ENCODE measurements at places on chromosomes 5 and 9. TPM values are rescaled to one million over a fixed set of nuclear protein-coding genes. Genes with fewer than 3 reads are reported as not detected.
A peak's percentile ranks its signal among the peaks of the same experiment; 100 is the strongest.

GRCh38 chr5:75660678-75661465, 49.6 kb downstream of the ANKDD1B start:
- H3K27ac ChIP-seq: no peak overlapping the region
- peak; percentile 44 for DNase-seq
- H3K27me3 ChIP-seq: peaks cover 4% of the 10 kb centered on the region
- H3K4me1 ChIP-seq: peaks cover 4% of the 10 kb centered on the region

DNA sequence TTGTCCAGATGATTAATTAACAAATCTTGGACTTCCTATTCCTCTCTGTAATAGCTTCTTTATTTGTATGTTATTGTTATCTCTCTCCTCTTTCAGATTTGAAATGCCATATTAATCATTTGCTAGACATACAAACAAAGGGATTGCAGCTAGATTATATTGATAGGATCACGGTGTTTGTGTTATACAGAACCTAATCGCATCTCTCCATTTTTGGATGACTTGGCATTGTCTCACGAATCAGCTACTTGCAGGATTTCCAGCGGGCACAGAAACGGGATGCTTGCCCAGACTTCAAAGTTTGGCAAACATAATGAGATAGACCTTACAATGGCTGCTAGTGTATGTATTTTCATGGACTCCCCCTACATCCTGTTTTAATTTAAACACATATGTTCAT, 368.1 kb downstream of the TLE4 start:
- H3K27ac ChIP-seq: no peak overlapping the region
- H3K36me3 ChIP-seq: no peaks in the 10 kb centered on the region
- DNase-seq: no peak
- no peak overlapping the region for H3K4me3 ChIP-seq
- H3K4me1 ChIP-seq: no peaks in the 10 kb centered on the region

DNA sequence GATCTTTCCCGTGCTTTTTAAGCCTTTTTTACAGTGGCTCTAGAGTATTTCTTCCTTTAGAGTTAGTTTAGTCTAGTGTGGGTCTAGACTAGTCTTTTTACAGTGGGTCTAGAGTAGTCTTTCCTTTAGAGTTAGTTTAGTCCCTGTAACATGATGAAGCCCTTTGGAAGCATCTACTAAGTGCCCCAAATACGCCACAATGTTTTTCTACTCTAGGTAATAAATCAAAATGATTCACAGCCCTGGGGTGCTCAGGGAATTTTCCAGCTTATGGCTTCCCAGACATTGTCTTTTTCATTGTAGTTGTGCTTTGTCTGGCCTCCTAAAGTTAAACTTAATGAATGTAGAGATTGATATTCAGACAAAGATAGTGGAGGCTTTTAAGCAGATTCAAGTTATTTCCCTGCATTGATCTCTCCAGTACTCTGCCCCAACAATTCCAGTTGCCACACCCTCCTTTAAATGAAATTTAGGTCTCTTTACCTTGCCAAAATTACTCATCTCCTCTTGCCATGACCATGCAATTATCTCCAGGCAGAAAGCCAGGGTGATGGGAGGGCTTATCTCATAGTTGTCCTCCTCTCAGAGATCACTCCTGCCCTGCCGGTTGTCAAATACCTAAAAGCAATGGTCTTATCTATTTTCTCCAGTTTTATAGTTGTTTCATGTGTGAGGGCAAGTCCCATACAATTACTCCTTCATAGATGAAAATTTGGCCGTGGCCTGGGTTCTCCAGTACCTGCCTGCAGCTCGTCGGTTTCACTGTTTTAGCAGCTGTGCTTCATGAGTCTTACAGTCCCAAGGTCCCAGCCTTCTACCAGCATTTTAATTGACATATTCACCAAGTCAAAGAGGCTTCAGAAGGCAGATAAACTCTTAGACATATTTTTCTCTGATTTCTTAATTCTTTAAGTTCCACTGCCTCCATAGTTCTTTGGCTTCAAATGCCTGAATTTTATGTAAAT, 794.0 kb upstream of the COX7C start:
- no peaks in the 10 kb centered on the region for H3K36me3 ChIP-seq
- H3K27ac ChIP-seq: no peak overlapping the region
- no peak for DNase-seq
- no peaks in the 10 kb centered on the region for H3K27me3 ChIP-seq

GRCh38 chr5:132063090-132063911, 2.8 kb downstream of the IL3 start:
- peaks cover 62% of the 10 kb centered on the region for H3K4me1 ChIP-seq
- no peaks in the 10 kb centered on the region for H3K27me3 ChIP-seq
- H3K27ac ChIP-seq: peak overlapping the region; percentile 63
- no peak overlapping the region for H3K4me3 ChIP-seq
- peak; percentile 94 for DNase-seq
- no peaks in the 10 kb centered on the region for H3K36me3 ChIP-seq

GRCh38 chr9:88216126-88216995, 78.1 kb upstream of the SPATA31C2 start:
- no peak overlapping the region for H3K27ac ChIP-seq
- no peaks in the 10 kb centered on the region for H3K36me3 ChIP-seq
- no peak for DNase-seq
- H3K4me1 ChIP-seq: no peaks in the 10 kb centered on the region
- H3K4me3 ChIP-seq: no peak overlapping the region

DNA sequence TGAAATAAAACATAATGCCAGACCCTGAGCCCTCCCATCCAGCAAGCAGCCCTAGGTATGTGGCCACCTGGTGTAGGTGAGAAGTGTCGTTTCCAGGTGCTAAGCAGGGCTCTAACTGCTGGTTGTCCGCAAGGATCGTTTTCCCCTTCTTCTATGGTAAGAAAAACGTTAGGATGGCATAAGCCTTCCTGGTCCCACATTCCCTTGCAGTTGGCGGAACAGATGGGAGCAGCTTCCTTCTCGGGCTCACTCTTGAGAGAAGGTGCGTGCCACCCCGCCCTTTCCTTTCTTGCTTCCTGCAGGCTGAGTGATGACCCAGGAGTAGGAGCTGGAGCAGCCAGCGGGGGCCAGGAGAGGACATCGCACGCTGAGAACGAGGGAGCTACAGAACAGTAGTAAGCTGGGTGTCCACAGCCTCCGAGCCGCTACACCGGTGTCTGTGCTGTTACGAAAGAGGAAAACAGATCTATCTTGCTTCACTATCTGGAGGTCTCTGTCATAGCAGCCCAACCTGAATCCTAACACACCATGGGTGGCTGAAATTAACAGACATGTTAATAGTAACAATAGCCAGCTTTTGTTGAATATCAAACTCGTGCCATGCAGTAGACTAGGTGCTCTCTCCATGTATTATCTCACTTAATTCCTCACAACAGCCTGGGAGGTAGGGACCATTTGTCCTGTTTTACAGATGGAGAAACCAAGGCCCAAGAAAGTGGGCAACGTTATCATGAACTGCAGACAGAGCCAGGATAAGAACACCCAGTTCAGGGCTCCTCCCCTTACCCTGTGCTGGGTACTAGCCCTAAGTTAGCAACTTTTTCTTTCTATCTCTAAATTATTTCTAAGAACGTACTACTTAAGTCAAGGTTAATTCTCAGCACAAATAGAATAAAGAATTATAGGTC, 139.8 kb downstream of the COL23A1 start:
- DNase-seq: no peak
- H3K4me3 ChIP-seq: no peak overlapping the region
- H3K27ac ChIP-seq: no peak overlapping the region
- H3K36me3 ChIP-seq: no peaks in the 10 kb centered on the region
- peaks cover 3% of the 10 kb centered on the region for H3K27me3 ChIP-seq

GRCh38 chr9:89740722-89741121, 135.9 kb downstream of the GADD45G start:
- peak; percentile 79 for DNase-seq
- H3K27ac ChIP-seq: peak overlapping the region; percentile 88
- no peaks in the 10 kb centered on the region for H3K27me3 ChIP-seq
- peaks cover 75% of the 10 kb centered on the region for H3K4me1 ChIP-seq
- peaks cover 4% of the 10 kb centered on the region for H3K36me3 ChIP-seq

- peak; percentile 50 for DNase-seq
- H3K27me3 ChIP-seq: peaks cover 5% of the 10 kb centered on the region
- H3K36me3 ChIP-seq: no peaks in the 10 kb centered on the region
Observed at GRCh38 chr5:180779985-180780610, 22.5 kb downstream of the MGAT1 start.

LRRC19 gene
- not detected for total RNA-seq

TMEFF1 gene
- not detected for total RNA-seq

OTP gene
- not detected for total RNA-seq

Measured in activated CD4-positive, alpha-beta T cell treated with anti-CD3 and anti-CD28 coated beads, Interleukin-2, amount 10 ng/mL, durations not matched to agents 24 days and 14 days (primary cell).